ENCODE measurements at places on chromosomes 1 and 21.
A peak's percentile ranks its signal among the peaks of the same experiment; 100 is the strongest.

DNA sequence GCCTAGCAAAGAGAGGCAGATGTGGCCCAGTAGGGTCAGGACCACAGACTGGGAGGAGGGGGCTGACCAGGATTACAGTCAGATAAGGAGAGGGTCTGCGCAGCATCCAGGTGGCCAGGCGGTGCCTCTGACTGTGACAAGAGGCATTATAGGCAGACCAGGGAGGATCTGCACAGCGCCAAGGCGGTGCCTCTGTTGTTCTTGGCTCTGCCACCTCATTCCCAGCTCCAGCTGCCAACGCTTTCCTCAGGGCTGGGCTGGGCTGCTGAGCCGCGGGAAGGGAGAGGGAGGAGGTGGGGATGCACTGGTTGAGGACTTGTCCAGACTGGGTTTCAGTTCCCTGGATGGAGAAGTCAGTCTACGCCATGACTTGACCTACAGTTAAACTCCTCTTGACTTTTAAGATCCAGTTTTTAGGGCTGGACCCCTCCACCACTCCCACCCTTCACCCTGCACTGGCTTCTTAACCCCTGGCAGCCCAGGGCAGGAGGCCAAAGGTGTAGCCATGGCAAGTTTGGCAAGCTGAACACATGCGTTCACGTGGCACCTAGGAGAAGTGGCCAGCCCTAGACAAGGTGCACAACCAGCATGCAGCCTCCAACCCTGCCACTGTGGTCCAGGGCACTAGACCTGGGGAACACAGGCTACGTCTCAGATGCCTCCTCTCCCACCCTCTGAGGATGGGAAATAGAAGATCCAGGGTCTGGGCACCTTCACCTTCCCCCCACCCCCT, 4.5 kb upstream of the CRABP2 start:
- peak; percentile 80 for DNase-seq

DNA sequence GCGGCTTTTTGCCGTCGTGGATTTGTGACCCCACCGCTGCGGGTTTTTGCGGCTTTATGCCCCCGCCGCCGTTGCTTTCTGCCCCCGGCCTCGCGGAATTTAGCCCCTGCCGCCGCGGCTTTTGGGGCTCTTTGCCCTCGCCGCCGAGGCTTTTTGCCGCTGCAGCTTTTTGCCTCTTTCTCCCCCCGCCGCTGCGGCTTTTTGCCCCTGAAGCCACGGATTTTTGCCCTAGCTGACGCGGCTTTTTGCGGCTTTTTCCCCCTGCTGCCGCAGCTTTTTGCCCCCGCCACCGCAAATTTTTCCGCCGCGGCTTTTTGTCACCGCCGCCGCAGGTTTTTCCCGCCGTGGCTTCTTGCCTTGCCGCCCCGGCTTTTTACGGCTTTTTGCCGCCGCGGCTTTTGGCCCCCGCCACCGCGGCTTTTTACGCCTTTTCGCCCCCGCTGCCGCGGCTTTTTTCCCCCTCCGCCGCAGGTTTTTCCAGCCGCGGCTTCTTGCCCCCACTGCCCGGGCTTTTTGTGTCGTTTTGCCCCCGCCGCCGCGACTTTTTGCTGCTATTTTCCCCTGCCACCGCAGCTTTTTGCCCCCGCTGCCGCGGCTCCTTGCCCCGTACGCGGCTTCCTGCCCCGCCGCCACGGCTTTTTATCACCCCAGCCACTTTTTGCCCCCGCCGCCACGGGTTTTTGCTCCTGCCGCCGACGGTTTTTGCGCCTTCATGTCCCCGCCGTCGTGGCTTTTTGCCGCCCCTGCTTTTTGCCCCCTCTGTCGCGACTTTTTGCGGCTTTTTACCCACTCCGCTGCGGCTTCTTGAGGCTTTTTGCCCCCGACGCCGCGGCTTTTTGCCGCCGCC, 3933.6 kb downstream of the SRGAP2C start:
- no peak for DNase-seq

- DNase-seq = no peak
Observed at GRCh38 chr1:162924179-162924578, 63.2 kb upstream of the CCDC190 start.

- DNase-seq = no peak
Observed at GRCh38 chr1:56147459-56147858, 431.9 kb downstream of the PLPP3 start.

DNA sequence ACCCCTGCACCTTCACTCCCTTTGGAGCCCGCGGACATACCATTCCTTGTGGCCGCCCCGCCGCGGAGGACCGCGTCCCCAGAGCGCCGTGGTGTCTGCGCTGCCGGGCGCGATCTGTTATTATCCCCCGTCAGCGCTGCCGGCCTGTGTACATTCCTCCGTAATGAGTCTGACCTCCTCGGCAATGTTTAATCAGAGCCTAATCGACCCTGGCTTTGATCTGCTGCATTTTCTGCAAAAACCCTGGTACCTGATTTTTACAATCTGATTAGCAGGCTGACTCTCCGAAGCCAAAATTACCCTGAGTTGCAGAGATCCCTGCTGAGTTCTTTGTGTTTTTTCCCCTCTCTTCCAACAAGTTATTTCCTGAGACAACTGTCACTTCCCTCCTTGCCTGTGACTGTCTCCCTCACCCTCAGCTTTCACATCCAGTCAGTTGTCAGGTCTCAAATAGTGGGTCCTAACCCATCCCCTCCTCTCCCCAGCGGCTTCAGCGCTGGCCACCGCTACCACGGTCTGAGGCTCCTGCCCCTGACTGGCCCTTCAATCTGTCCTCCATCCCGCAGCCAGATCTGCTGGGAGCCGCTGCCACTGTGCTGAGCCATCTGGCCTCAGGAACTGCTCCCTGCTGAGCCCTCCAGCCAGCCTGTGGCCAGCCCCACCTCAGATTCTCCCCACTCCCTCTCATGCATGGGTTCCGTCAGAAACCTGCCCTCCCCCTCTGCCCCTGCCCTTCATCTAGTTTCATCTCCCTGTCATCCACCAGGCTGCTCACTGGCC, 53.5 kb downstream of the GLIS1 start:
- DNase-seq = no peak

GRCh38 chr1:229310833-229311232, 32.0 kb downstream of the CCSAP start:
- DNase-seq = no peak

- DNase-seq = no peak
Observed at GRCh38 chr1:1068517-1069055, 5.5 kb downstream of the RNF223 start.

DNA sequence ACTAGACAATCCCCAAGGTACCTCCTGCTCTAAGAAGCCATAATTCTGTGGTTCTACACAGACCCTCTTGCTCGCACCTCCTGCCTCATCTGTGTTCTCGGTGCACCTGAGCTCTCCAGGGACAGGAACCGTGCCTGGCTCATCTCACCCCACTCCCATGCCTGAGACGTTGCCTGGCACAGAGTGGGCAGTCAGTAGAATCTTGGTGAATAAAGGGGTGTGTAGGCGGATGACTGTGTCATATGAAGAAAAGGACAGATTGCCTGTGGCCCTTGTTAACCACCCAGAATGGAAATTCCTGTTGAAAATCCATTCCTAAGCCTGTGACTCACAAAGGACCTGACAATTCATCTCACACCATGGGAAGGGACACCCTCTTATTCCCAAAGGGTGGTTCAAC, 92.9 kb downstream of the KCNN3 start:
- no peak for DNase-seq

DNA sequence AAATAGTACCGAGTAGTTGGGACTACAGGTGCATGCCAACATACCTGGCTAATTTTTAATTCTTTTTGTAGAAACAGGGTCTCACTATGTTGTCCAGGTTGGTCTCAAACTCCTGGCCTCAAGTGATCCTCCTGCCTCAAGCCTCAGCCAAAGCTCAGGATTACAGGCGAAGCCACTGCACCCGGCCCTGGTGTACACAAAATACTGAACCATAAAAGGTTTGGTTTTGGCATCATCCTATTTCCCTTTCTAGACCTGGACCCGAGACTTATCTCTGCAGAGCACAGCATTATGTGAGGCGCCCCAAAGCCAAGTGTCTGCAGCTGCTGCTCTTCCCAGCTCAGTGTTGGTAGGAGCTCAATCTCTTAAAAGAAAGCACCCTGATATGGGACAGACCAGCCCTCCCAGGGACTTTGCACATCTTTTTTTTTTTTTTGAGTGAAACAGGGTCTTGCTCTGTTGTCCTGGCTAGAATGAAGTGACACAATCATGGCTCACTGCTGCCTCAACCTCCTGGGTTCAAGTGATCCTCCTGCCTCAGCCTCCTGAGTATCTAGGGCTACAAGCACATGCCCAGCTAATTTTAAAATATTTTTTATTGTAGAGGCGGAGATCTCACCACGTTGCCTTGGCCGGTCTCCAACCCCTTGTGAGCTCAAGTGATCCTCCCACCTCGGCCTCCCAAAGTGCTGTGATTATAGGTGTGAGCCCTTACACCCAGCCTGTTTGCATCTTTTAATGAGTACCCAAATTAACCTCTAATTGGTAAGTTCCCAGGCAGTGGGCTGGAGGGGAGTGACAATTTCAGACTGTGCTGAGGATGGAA, 20.4 kb downstream of the TEX35 start:
- no peak for DNase-seq

DNA sequence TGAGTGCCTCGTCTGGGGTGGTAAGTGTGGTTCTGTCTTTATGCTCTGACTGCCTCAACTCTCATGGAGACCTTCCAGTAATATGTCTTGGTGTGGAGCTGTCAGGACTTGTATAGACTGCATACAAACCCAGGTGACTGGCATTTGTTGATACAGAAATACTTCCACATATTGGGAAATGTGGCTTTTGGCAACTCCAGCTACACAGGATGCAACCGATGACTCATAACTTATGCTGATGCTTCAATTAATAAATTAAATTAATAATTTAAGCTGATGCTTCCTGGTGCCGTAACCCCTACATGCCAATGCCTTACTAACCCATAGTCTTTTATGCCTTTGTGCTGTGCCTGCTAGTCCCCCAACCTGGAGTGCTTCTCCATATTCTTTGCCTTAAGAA, 72.3 kb upstream of the ARTN start:
- DNase-seq = peak; percentile 74

GRCh38 chr1:18151436-18152122, 44.0 kb downstream of the IGSF21 start:
- DNase-seq = no peak

GRCh38 chr1:10679496-10680220, 116.8 kb downstream of the CASZ1 start:
- DNase-seq = peak; percentile 46

GRCh38 chr1:118116909-118117308, 68.1 kb downstream of the SPAG17 start:
- DNase-seq = no peak

- DNase-seq = no peak
Observed at GRCh38 chr1:186754542-186755145, 74.1 kb upstream of the PLA2G4A start.

GRCh38 chr1:53260631-53261247, 22.4 kb upstream of the MAGOH start:
- DNase-seq = no peak

- DNase-seq = peak; percentile 20
Observed at GRCh38 chr1:30981172-30981571, 72.6 kb upstream of the SDC3 start.

DNA sequence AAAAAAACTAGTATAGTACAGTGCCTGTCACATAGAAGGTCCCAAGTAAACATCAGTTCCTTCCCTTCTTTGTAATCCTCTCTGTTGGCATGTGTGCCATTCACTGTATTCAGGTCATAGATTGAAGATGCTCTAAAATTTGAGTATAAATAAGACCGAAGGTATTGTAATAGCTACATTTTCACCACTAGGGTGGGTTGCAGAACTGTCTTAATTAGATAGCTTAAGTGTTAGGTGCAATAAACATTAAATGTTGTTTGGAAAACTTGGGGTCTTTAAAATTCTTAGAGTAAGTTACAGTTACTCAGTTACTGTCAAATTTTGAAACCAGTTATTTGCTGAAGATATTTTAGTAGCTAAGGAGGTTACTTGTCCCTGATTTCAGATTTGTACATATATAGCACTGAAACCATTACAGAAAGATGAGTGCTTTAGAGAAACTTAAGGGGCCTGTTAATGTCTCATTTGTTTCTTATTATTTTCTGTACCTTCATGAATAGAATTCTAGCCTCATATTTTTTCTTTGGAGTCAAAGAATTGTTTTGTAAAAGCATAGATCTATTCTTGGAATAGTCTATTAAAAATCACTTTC, 24.3 kb downstream of the PER3 start:
- peak; percentile 52 for DNase-seq

GRCh38 chr1:1117469-1117831, 1.6 kb upstream of the C1orf159 start:
- no peak for DNase-seq

GRCh38 chr1:167554028-167554779, 642 bp upstream of the CREG1 start:
- DNase-seq = no peak

- no peak for DNase-seq
Observed at GRCh38 chr1:229019663-229020271, 251.1 kb upstream of the RAB4A start.

- no peak for DNase-seq
Observed at GRCh38 chr21:31564439-31564838, 95.1 kb upstream of the SOD1 start.

DNA sequence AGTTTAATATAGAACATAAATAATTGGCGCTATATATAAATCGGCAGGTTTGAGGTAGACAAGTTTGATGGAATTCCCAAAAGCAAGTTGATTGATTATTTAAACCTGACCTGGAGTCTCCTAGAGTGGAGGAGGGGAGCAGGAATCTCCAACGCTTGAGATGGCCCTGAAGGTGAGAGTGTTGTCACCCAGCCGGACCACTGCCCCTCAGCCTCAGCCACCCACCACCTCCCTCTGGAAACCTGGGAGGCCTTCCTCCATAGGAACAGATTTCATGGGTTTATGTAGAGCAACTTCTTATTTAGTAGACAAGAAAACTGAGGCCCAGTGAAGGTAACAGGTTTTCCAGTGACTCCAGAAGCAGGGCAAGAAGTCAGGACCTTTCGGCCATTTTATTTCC, 389.5 kb downstream of the KIF26B start:
- no peak for DNase-seq

DNA sequence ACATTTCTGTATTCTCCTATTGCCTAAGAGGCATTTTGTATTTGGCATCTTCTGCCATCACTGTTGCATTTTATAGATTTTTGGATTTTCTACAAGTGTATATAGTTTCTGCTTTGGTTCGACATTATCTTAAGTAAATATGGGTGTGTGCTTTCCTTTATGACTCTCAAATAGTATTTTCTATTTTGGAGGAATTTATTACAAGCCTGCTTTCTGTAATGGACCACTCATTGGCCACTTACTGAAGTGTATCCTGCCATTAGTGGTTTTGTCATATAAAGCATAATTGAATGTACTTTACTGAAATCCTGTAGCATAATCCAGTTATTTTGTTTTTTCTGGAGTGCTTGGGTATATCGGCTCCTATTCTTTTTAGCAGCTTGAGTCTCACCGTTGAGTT, 184.3 kb downstream of the PATJ start:
- DNase-seq = no peak

DNA sequence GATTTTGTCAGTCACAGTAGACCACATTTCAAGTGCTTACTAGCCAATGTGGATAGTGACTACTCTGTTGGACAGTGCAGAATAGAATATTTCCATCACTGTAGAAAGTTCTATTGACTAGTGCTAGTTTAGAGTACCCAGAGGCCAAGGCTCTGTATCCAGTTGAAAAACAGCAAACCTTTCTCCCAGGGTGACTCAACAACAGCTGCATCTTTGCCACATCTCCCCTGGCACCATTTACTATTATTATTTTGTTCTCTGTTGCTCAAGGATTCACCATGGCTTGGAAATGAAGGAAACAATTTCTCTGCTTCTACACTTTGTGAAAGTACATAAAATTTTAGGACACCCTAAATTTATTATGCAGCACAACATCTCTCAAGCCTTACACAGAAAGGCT, 85.3 kb upstream of the WDR26 start:
- DNase-seq = peak; percentile 31
